ENCODE measurements at places on chromosomes 16 and 17.

DNA sequence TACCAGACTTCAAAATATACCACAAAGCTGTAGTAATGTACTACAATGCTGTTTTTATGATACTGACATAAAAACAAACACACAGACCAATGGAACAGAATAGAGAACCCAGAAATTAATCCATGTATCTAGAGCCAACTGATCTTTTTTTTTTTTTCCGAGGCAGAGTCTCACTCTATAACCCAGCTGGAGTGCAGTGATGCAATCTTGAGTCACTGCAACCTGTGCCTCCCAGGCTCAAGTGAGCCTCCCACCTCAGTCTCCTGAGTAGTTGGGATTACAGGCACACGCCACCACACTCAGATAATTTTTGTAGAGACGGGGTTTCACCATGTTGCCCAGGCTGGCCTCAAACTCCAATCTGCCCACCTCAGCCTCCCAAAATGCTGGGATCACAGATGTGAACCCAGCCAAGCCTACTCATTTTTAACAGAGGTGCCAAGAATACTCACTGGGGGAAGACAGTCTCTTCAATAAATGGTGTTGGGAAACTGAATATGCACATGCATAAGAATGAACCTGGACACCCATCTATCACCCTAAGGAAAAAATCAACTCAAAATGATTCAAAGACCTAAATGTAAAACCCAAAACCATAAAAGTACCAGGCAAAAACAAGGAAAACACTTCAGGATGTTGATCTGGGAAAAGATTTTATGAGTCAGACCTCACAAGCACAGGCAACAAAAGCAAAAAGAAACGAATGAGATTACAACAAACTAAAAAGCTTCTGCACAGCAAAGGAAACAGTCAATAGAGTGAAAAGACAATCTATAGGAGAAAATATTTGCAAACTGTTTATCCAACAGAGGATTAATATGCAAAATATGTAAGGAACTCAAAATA, 63.1 kb downstream of the STX8 start:
- no peak for DNase-seq

DNA sequence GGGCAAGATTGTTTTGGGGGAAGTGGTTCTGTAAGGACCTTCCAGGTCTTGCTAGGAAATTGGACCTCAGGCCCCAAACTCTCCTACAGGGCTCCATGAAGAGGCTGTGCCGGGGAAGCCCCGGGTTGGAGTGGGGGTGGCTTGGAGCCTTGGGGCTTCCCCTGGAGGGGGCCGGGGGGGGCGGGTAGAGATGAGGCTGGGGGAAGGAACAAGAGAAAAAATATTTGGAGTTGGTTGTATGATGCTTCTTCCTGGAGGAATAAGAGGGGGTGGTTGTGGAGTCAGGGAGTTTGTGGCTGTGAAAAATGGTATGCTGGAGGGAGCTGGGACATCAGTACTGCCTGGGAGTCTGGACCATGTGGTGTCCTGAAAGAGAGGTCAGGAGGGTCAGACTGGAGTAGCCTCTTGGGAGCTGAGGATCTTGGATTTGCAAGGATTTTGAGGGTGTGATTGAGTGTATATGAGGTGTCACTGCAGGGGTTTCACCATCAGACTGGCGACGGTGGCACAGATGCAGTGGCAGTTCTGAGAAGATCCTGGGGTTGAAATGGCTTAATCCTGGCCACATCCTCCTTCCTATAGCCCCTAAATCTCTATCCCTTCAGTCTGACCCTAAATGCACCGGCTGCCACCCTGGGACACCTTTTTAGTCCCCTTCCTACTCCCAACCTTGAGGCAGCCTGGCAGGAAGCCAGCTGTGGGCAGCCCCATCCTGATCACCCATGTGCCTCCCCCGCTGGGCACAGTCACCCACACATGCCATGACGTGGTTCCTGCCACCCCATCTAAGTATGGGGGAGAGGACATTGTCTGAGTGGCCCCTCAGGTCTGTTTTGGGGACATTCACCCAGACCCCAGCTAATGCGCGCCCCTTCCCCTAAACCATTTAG, 10.9 kb downstream of the RARA start:
- no peak for DNase-seq

GRCh38 chr17:45749831-45750335, 34.2 kb upstream of the CRHR1 start:
- no peak for DNase-seq

GRCh38 chr16:85752511-85753420, 1.9 kb upstream of the C16orf74 start:
- DNase-seq = no peak
